CMK (cell line): ENCODE measurements at places on chromosomes 4 and X.

DNA sequence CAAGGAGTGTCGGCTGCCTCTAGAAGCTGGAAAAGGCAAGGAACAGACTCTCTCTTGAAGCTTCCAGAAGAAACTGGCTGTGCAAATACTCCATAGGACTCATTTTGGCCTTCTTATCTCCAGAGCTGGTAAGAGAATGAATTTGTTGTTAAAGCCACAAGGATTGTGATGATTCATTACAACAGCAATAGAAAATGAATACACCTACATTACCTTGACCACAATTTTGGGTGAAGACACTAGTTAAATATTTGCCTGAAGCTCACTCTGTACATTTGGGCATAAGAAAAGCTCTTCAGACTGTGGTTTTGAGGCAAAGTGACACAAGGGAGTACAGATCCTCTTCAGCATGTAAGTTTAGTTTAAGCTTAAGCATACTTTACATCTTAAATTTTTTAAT lies 134.5 kb upstream of the TLL1 start:
- no peak for DNase-seq

DNA sequence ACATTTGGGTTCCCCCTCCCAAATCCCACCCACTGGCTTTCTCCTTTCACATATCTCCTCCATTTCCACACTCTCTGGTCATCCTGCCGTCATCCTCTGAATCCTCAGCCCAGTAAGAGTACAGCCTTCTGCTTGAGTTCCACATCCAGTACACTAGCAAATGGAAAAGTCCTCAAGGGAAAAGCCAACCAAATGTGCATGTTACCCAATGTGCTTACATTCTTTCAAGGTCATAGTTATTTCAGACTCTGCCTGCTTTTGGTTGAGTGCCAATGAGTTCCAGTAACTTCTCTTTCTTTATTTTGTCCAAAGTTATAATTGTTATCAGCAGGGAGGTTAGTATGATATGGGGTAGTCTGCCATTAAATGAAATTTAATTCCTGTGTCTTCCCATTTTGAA lies 78.1 kb downstream of the SRPX start:
- DNase-seq: no peak

GRCh38 chr4:40865696-40866095 lies 115.9 kb downstream of the NSUN7 start:
- no peak for DNase-seq

GRCh38 chr4:77126809-77127208 lies 30.2 kb upstream of the CCNG2 start:
- DNase-seq: no peak

- DNase-seq: no peak
Measured at GRCh38 chr4:172927096-172927814, 241.4 kb upstream of the GALNT7 start.

- no peak for DNase-seq
Measured at GRCh38 chr4:83677656-83678055, 141.7 kb downstream of the GPAT3 start.

GRCh38 chr4:37620176-37620575 lies 66.0 kb downstream of the RELL1 start:
- no peak for DNase-seq

DNA sequence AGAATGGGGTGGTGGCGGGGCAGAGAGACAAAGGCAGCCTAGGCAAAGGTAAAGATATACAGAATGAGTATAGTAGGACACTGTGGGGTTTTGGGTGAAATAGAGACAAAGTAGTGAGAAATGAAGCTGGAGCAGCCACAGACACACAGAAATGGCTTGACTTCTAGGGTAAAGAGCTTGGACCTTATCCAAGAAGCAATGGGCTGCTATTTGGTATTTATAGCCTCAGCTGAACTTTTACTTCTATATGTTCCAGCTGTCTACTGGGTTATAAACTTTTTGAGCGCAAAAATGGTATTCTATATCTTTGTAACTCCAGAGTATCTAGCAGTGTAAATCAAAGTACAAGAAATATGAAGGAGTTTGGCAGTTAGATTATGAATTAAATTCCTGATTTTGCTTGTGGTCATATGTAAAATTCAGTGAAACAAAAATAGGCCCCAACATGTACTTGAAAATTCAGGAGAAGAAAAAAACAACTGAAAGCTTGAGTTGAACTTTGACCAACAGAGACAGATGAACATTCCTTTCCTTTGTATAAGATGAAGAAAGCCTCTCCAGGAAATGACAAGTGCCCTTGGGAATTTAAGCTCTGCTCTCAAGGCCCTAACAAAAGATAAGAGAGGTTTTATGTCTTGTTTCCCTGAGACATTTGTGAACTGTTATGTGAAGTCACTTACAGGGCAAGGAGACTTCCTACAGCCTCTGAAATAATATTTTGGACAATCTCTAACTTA lies 354.1 kb downstream of the CHIC1 start:
- no peak for DNase-seq

DNA sequence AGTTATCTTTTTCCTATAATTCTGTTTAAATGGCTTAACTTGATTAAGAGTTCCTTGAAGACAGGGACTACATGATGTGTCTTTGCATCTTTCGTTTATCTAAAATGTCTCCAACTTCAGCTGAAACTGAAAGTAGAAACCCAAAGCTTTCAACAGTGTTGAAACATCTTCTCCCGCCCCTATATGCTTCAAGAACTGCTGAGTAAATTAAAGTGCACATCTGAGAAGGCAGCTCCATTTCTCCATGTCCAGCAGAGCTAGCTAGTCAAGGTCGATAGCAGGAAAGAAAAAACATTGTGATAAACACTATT lies 185.7 kb upstream of the TBL1X start:
- DNase-seq: no peak

DNA sequence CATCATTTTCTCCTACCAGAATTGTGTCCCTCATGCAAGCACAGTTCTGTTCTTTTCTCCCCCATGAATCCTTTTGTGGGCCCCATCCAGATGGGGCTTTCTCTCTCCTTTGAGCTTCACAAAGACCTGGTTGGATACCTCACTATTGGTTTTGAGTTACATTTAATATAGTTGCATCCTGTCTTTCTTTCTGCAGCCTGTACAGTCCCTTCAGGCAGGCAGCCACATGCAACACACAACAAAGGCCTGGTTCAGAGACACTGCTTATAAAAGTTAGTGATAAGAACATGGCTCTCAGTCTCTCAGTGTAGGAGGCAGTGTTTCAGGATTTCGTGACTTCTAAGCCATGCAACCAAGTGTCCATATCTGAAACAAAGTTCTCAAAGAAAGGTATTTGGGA lies 70.6 kb upstream of the PAGE3 start:
- DNase-seq: no peak

GRCh38 chr4:174318829-174319764 lies 35.4 kb downstream of the CEP44 start:
- DNase-seq: no peak

DNA sequence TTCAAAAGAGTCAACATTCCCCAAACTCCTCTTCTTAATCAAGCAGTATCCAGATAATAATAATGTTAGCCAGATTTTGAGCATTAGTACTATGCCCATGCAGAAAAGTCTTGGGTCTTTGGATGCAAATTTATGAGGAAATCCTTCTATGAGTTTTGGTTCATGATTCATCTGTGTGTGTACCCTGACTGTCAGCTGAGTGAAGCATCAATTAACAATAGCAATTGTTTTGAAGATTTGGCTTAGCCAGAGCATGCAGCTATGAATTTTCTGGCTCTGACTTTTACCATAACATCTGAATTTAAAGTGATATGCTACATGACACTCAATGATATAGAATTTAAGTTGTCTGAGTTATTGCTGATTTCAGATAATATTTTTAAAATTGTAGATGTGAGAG lies 145.8 kb downstream of the KLHL4 start:
- no peak for DNase-seq

DNA sequence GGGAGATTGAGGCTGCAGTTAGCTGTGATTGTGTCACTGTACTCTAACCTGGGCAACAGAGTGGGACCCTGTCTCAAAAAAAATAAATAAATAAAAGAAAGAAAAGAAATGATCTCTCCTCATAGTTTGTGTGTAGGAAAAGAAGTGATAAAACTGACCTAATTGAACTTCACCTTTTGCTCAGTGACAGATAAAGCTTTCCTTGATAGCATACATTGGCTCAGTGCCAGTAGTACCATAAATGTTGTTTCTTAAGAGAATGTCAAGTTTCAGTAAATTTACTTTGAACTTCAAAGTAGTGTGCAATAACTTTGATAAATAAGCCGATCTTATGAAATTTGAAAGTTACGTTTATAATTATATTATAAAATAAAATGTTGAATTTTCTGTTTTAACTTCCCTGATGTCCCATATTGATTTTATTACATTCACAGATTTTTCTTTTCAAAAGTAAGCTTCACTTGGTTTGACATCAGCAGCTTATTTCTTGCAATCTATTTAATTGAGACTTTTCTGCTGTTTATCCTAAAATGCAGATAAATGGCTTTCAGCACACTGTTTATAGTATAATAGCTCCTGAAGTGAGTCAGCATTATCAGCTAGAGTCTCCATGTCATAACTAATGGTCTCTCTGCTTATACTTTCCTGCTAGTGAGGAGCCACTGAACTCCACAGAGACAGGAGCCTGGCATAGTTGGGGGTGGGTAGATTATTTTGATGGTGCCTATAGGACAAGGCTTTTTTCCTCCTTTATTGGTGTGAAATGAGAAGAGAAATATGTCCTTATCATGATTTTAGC lies 330.1 kb downstream of the BMPR1B start:
- no peak for DNase-seq

- no peak for DNase-seq
Measured at GRCh38 chr4:3708611-3709010, 57.6 kb upstream of the ADRA2C start.

DNA sequence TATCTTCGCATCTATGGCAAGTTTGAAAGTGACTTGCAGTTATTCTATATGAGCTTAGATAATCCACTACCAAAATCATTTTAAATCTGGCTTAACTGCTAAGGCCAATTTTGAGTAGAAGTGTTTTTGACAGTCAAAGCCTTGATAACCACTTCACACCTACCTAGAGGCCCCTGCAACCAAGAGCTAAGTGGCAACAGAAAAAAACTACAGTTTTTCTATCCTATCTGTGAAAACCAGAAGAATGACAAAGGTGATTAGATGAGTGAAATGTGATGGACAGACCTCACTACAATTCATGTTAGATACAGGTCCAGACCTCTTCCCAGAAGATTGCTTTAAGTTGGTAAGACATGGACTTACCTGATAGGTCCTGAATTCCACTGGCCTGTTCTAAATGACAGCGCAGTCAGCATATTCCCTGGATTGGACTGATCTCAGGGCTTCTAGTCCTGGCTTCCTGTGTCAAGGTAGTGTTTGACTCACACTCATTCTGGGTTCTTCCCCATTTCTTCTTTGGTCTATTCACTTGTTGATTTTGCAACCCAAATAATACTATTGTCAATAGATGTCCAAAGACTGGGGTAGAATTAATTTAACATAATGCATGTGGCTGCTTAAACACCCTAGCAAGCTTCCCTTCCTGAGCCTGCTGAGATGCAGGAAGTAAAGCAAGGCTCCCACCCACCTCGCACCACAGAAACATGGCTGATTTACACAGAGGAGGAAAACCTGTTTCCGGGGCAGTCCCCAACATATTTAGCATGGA lies 65.1 kb downstream of the PPP3CA start:
- DNase-seq: no peak

DNA sequence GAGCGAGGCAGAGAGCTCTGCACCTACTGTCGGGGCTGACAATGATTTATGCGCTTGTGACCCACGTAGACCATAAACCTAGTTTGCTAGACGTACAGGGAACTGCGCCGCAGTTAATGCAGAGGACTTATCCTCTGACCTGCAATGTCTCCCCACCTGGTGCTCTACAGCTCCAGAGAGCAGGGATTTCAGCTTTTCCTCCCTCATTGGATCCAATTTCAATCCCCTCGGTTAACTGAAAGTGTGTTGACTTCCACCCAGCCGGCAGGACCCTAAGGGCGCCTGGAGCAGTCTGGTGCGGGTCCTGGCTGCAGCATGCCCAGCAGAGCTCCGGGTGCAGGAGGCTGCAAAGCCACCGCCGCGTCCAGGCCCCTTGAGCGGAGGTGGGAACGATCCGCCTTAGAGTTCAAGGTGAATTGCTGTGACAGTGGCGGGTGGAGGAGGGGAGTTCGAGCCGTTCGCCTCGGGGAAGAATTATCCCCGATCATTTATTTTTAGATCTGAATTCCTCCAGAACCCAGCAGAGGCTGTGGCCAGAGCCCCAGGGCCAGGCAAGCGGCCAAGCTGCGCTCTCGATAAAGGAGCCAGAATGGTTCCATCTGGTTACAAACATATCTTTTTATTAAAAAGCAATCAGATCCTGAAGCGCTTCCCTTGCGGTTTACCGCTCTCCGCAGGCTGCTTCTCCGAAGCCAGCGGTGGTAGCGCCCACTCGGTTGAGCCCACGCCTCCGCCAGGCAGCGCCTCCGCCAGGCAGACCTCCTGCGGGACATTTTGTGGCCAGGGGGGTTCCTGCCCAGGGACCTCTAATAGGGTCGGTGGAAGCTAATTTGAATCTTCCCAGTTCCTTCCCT lies 66.0 kb downstream of the FBXO8 start:
- DNase-seq: peak; percentile 42

DNA sequence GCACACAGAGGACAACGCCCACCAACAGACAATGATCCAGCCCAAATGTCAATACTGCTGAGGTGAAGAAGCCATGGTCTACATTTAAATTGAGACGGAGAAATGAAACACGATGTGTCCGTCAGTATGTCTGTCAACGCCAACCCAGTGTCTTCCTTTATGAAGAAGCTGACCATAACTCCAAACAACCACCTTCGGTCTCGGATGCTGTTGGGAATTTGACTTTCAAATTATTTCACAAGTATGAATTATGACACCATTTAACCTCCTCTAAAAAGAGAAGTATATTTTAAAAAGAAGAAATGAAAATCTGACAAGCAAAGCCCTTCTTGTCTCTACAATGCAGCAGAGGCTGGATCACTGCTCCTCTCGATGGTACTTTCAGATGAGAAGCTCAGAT lies 123.7 kb upstream of the MAP3K15 start:
- no peak for DNase-seq

GRCh38 chrX:41502004-41502403 lies 54.9 kb downstream of the NYX start:
- no peak for DNase-seq

DNA sequence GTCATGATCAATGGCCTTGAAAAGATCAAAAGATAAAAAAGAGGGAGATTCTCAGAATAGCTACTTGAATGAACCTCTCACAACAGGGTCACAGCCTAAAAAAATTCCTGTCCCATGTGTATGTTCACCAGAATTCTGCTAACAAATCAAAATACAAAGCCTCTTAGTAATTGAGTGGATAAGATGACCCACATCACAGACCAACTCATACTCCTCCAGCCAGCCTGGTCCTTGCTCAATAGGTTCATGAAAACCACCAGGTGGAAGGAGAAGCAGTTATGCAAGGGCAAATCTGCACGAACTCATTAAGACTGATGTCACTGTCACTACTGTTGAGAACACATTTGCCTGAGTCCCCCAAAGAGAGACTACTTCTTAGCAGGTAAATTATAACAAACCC lies 21.5 kb downstream of the WDFY3 start:
- DNase-seq: no peak

GRCh38 chr4:88308587-88308986 lies 24.2 kb upstream of the PPM1K start:
- DNase-seq: no peak

- DNase-seq: no peak
Measured at GRCh38 chr4:67714248-67714583, 13.3 kb upstream of the UBA6 start.

- DNase-seq: no peak
Measured at GRCh38 chrX:47232803-47233332, at the start of gene USP11. Gene USP11, plus strand, starts transcription at chrX:47233009. Its CDS starts 35 bp downstream, at chrX:47233044.

- no peak for DNase-seq
Measured at GRCh38 chrX:437661-438390, 51.1 kb upstream of the PPP2R3B start.

GRCh38 chrX:10931976-10932375 lies 179.2 kb upstream of the HCCS start:
- DNase-seq: no peak
